ENCODE measurements at places on chromosomes 2 and 18.

- DNase-seq = no peak
Observed at GRCh38 chr2:166230024-166230723, 102.4 kb upstream of the SCN1A start.

DNA sequence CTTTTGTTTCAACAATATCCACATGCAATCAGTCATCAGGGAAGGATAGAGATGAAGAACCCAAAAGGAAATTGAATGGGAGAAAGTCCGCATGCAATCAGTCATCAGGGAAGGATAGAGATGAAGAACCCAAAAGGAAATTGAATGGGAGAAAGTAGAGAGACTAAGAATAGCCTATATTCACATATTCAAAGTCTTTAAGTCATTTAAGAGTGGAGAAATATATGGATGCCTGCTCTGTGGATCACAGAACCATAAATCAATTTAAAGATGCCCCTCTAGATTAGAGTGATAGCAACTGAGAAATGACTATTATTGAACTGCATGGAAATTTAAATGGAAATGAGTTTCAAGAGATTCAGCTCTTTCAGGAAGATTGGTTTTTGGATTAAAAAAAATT lies 90.0 kb upstream of the LPIN2 start:
- DNase-seq = no peak

- no peak for DNase-seq
Observed at GRCh38 chr18:62372156-62372555, 47.0 kb downstream of the TNFRSF11A start.

DNA sequence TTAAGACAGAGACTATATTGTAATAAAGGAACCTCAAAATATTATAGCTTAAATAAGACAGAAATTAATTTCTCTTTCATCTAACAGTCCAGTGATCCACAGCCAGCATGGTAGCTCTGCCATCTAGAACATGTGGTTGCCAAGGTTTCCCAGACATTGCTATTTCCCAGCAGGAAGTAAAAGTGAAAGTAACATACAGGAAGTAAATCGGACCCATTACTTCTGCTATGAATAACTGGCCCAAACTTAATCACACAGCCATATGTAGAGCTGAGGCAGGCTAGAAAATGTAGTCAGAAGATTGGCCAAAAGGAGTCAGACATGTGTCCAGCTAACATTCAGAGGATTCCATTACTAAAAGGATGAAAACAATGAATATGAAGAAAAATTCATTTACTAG lies 71.0 kb downstream of the NOL4 start:
- no peak for DNase-seq

DNA sequence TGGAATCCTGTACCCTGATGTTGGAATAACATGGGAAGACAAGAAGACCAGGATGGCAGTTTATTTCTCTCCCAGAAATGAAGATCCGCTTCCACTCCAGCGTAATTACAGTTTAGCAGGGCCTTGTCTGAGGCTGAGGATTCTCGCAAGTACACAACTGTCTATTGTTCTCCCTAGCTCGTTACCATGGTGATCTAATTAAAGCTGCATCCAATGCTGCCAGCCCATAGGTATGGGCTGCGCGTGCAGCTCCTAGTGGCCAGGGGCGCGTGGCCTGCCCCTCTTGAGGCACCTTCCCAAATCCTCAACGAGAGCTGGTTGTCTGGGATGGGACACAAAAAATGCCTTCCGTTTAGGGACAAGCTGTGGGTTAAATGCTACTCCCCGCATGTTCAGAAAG lies 344.9 kb downstream of the CYRIA start:
- DNase-seq = no peak

DNA sequence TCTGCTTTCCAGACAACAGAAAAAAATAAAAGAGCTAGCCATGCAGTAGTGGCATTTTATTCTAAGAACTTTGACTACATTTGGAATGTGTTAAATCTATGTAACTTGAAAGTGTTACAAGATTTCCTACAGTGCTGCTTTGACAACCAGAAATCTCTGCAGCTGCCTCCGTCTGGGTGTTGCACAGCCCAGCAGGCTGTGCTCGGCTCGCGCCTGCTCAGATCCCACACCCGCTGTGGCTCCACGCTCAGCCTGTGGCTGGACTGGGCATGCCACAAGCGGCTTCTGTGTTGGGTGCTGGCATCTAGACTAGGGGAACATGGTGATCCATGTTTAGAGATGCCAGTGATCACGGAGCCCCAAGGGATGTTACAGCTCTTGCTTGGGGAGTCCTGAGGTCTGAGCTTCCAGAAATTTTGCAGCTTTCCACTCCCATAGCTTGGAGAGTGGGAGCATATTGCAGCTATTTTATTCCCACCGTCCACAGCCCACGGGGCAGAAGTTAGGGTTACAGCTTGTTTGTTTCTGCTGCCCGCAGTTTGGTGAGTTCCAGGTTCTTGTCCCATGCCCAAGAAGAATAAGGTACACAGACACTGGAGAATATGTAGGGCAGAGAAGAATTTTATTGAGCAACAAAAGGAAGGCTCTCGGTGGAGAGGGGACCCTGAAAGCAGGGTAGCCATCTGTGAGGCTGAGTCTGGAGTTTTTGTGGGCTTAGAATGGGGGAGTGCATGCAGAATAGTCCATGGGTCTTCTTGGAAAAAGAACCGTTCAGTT lies 44.1 kb downstream of the FAM171B start:
- no peak for DNase-seq

GRCh38 chr2:155633887-155634570 lies 698.5 kb downstream of the NR4A2 start:
- no peak for DNase-seq

GRCh38 chr2:119693967-119694366 lies 15.0 kb downstream of the TMEM177 start:
- DNase-seq = no peak

- no peak for DNase-seq
Observed at GRCh38 chr2:25076749-25077148, 34.9 kb downstream of the EFR3B start.

GRCh38 chr2:179460181-179460929 lies 195.7 kb upstream of the SESTD1 start:
- DNase-seq = peak; percentile 51

GRCh38 chr2:6876309-6876708 lies 1.3 kb upstream of the RSAD2 start:
- DNase-seq = no peak

GRCh38 chr2:177147093-177147694 lies 65.4 kb upstream of the HNRNPA3 start:
- peak; percentile 16 for DNase-seq

- DNase-seq = no peak
Observed at GRCh38 chr2:57864926-57865325, 181.7 kb upstream of the VRK2 start.

GRCh38 chr2:215664847-215665525 lies 229.1 kb upstream of the FN1 start:
- DNase-seq = peak; percentile 8

- peak; percentile 86 for DNase-seq
Observed at GRCh38 chr18:59921384-59921891, 21.6 kb downstream of the PMAIP1 start.

- DNase-seq = no peak
Observed at GRCh38 chr2:98280376-98281102, 65.7 kb upstream of the CNGA3 start.

GRCh38 chr2:197891897-197892442 lies 87.6 kb downstream of the PLCL1 start:
- DNase-seq = no peak

DNA sequence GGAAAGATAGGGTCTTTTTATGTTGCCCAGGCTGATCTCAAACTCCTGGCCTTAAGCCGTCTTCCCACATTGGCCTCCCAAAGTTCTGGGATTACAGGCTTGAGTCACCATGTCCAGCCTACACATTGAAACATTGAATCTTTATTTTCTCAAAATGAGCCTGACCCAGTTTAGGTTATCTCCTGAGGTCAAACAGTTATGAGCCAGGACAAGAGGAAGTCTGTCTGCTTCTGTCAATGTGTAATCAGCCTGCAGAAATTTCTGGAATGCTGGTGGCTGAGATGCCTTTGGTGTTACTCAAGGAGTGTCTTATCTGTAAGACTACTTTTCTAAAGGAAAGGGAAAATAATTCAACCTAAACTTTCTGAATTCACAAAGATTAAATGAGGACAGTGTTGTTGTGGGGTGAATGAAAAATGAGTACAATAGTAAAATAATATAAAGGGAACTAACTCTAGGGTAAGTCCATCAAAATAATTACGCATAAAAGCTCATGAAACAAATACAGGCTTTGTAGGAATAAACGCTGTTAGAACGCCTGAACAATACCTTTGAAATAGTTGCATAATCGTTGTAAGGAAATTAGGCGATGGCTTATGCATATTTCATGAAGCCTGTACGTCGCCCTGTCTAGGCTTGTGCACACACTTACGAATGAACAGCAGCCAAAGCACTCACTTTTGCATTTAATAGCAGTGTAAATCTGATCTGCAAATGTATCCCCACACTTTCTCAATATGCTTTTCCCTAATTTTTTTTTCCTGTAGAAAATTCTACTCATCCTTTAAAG lies 260.8 kb downstream of the RDH14 start:
- DNase-seq = no peak

GRCh38 chr2:205747829-205748386 lies 65.6 kb downstream of the NRP2 start:
- DNase-seq = no peak

DNA sequence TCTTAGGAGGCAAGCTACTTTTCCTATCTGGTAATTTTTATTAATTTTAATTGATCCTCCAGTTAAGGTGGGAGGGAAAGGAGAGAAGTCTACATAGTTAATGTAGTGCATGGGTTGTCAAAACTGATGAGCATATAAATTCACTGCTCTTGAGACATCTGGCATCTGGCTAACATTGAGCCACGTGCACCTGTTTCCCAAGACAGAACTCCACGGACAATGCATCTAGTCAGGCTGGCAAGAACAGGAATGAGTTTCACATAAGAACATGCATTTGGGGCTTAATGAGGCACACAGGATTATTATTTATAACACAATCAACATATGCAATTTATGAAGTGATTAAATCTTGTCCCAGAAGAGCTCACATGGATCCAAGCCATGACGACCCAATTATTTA lies 16.2 kb upstream of the RAB1A start:
- no peak for DNase-seq

DNA sequence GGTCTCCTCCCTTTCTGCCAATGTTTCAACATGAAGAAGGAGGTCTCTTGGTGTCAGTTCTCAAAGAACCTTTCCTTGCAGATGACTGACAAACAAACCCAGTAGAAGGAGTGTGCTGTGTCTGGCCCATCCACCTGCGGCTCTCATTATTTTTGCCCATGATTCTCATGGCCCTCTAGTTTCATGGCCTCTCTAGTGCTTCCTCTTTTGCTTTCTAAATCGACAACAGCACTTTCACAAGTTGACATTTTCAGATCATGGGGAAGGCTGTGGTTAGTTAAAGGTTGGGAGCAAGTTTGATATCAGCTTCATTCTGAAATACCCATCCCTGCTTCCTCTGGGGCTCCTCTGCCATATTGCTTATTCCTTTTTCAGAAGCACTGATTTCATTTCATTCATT lies 805.2 kb downstream of the SLC4A3 start:
- DNase-seq = no peak

GRCh38 chr2:102591491-102592045 lies 27.8 kb upstream of the SLC9A2 start:
- DNase-seq = no peak

- no peak for DNase-seq
Observed at GRCh38 chr2:3091696-3092095, 285.9 kb downstream of the EIPR1 start.

DNA sequence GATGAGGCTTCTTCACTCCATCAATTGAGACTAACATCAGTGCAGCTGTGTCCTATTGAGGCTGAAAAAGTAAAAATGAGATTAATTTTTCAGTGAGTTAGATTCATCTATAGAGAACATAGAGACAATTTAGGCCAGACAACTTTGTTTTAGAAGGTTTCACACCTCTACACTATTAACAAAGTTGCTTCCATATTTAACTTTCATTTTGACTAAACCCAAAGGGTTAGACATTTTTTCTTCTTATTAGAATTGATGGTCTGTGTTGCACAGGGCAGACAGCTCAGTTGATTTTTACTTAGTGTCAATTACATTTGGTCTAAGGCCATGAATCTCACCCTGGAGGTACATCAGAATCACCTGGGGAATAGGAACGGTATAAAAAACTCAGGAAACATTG lies 130.2 kb upstream of the NXPH2 start:
- DNase-seq = no peak

DNA sequence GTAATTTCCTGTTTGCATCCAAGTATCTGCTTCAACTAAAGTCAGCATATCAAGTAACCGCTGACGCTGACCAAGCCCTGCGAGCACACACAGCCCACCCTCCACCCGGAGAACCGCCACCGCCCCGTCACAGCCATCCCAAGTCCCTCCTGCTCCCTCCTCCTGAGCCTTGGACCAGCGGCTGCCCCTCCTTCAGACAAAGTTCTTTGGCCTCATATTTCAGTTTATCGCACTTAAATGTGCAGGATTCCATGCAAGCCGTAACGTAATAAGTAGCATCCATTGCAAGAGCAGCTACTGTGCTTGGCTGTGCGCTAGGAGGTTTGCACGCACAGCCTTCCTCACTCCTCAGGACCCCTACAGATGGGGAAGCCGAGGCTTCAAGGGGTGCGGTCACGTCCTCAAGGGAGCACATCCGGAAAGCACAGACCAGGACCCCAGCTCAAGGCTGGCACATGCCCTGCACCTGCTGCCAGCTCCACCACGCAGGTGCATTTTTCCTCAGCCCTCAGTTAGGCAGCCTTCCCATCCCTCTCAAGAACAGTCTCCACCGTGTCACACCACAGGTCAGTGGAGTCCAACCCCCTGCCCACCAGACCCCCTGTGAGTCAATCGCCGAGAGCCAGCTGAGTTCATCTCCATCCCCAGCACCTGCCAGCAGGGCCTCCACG lies 17.1 kb downstream of the PXDN start:
- DNase-seq = no peak

DNA sequence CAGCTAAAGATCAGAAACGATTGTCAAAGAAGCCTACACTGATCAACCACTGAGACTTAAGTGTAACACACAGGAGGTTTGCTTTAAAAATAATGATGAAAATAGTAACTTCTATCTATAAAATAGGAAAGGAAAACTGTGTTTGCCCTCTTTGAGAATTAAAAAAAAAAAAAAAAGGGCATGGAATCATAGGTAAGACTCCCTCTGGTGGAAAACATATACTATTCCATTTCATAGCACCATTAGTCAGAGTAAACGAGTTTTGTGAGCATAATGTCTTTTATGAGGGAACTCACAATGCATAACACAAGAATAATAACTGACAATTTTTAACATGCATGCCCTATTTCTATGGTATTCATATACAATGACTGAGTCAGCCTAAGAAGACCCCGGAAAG lies 36.3 kb downstream of the SLC35F5 start:
- no peak for DNase-seq

DNA sequence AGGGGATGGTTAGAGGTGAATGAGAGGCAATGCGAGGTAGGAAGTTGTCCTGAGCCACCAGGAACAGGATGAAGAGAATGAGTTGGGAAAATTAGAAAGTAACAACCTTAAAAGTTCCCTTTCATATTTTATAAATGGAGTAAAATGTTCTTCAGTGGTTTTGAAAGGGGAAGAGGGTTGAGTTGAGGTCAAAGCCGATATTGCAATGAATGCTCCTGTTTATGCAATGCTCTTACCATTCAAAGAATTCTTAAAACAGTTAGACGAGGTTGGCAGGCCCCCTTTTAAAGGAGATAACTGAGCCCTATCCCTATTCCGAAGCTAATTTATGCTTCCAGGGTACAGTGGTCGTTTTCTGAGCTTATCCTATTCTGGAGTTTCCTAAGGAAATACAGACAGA lies 2110.3 kb upstream of the CELF4 start:
- DNase-seq = no peak

- no peak for DNase-seq
Observed at GRCh38 chr2:54858021-54858681, 134.7 kb downstream of the EML6 start.

All from activated CD4-positive, alpha-beta T cell treated with anti-CD3 and anti-CD28 coated beads for 36 hours (primary cell).